GM12864 (cell line): ENCODE measurements at places on chromosomes 2 and 18.

DNA sequence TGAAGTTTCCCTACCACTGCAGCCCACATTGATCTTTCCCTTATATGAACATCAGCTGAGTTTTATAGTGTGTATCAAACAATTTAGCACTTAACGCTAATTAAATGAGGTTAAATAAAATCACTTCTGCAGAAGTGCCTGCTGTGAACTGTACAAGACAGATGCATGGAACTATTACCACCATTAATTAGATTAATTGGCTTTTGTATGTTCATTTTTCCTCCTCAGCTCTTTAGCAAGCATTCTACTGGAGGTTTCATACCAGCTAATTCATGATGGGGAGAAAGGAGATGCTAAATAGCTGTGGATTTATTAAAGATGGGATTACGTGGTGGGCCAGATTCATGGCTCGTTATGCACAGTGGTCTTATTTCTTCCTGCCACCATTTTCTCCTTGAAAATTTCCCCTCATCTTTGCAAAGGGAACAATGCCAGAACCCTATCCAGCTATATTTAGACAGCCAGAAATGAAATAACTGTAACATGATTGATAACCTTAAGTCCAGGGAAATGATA is 96.7 kb downstream of the CNTNAP5 start:
- no peak for DNase-seq

GRCh38 chr2:176656776-176657140 is 387.5 kb downstream of the MTX2 start:
- no peak for DNase-seq

DNA sequence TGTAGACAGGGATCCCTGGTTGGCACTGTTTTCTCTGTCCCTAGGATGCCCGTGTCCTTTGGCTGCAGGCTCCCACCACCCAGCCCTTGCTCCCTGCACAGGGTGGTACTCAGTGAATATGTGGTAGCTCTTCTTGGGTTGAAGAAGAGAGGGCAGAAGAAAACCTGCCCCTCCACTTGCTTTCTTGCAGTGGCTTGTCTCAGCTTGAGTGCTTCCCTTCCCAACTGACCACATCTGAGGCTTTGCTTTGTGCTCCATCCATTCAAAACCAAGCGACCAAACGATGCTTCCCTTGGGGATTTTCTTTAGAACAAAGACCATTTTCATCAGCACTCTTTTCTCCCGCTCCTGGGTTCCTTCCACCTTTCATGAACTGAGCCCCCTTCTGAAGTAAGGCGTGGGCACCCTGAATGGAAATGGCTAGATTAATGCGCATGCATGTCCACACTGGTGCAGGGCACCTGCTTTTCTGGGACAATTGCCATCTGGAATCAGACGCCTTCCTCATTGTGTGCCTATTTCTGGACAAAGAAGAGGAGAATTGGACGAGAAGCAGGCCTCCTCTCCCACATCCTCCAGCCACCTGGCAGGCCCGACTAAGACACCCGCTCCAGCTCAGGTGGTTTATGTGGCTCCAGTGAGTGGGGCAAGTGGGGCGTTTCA is 59.1 kb downstream of the ARL4C start:
- no peak for DNase-seq

- no peak for DNase-seq
These were observed 325.1 kb downstream of the RND3 start for GRCh38 chr2:150162241-150162942.

GRCh38 chr2:137190411-137191195 is 425.3 kb downstream of the THSD7B start:
- no peak for DNase-seq

- no peak for DNase-seq
These were observed 94.8 kb upstream of the CXCR4 start for GRCh38 chr2:136212426-136213378.

DNA sequence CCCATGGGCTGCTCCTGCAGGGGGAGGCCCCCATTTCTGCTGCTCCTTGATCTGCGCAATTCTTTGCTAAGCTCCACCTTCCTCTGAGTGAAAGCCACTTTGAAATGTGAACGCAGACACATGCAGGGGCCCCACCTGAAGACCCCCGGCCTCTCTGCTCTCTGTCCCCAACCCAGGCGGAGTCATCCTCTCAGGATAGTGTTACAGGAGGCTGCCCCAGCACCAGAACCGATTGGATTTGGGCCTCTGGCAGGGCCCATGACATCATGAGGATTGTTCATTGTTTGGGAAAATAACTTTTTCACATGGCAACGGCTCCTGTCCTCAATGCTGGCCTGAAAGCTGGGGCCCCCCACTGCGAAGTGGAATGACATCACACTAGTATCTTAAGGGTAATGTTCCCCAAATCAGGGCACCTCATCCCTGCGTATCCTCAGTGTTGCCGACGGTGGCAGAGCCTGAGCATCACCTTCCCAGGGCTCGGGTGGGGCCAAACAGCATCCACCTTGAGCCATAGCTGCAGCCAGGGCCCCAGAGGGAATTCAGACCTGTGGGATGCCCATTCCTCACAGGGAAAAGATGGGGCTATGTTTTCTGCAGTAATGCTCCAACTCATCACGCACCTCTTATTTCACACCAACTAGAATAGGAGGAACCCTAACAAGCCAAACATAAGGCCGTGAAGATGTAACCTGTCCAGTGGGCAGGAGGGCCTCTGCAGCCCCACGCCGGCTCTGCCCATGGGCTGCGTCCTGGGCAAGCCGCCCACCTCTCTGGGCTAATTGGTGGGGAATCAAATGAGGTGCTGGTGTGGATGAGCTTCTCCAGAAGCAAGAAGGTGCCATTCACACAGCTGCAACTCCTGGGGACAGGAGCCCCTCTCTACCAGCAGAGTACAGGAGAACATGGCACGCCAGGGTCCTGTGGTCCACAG is 2.7 kb upstream of the ERFE start:
- no peak for DNase-seq

DNA sequence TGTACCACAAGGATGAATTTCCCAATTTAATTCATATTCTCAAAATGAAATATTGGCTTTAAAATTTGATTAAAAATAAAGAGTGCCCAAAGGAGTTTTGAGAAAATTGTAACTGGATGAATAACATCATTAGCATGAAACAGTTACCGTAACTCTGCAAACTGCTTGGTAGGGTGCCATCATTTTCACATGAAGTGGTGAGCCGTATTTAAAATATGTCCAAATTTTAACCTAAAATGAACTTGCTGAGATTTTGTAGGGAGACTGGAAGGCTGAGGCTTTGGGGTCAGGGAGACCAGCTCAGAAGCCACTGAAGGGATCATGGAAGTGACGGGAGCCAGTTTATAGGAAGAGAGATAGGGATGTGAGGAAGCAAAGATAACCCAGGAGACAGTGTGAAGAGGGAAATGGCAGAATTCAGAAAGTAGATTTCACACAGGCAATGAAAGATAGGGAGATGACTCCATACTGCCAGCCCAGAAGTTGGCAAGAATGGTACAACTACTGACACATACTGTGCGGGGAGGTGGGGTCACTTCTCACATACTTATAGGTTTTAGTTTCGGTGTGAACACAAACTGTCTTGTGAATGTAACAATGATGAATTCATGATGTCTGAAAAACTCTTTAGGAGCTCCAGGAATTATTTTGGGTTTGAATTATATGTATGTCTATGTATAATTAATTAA is 53.8 kb downstream of the EFEMP1 start:
- no peak for DNase-seq

GRCh38 chr2:54166121-54166773 is 50.8 kb downstream of the ACYP2 start:
- DNase-seq: no peak

DNA sequence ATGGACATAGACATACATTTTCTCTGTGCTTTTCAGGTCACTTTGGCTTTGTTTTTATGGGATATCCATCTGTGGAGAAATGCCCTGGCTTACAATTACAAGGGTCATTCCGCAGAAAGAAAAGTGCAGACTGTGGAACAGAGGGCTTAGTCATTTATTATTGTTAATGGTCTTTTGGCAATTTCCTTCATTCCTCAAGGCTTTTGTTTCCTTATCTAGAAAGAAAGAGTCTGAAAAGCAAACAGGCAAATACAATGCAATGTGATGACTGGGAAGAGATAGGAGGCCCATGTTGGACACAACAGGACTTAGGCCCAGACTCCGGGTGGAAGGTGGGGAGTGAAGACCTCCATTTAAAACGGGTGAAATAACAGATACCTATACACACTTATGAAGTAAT is 129.5 kb upstream of the CAVIN2 start:
- DNase-seq: no peak

DNA sequence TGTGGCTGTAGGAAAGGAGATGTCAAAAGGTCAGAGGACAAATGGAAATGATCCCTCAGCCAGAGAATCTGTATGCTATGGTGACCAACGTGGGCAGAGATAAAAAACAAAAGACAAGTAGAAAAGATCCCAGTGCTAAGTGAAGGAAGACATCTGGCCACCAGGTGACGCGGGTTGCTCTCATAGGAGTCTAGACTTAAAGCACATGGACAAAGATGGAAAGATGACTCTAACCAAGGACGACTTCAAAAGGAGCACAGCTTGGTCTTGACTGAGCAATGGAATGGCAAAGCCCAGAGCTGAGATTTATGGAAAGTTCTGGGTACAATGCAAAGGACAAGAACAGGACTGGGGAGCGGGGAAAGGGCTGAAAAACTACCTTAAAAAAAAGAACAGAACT is 96.8 kb downstream of the CLIP4 start:
- no peak for DNase-seq

DNA sequence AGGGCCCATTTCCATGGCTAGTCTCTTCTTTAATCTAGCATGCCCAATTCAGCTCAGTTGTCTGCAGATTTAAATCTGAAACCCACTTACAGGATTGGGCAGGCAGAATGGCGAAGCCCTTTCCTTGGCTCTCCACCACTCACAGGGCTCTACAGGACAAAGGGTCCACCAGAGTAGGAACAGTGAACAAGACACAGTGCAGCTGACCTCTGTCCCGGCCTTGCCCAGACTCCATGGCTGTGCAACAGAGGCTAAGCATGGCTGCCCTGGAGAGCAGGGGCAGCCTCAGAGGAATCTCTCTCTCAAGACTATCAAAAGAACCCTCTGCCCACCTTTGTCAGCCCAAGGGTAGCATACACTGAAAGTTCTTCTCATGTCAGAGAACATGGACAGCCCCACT is 9.7 kb upstream of the ATP6V1B1 start:
- no peak for DNase-seq

DNA sequence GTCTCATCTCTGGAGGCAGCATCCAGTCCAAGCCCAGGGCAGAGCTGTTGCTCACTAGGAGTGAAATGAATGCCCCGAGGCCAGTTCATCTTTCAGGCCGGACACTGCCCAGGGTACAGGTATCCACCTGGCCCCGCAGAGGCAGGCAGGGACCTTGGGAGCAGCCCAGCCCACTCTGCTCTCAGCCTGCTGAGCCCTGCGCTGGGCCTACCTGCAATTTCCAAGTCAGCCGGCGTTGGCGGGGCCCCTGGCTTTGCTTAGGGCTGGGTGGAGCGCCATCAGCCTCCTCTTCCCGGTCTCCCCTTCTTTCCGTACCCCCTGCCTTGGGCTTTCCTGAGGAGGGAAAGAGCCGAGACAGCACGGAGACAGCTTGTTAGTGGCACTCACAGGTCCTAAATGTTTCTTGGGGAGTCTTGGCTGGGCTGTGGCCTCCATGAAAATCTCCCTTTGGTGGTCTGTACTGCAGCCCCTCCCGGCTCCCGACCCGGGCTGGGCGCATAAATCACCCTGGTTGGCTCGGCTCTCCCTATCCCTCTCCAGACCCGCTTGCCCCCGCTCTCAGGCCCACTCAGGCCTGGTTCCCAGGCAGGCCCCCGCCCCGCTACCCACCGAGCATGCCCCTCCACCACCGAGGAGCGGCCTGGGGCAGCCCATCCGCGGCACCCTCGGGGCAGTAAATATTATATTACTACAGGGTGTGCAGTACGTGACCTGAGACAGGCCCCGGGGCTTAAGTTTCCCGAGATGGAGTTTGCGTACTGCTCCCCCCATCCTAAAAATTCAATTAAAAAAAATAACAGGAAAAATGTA is 106.7 kb downstream of the DYSF start:
- no peak for DNase-seq

- no peak for DNase-seq
These were observed 258.9 kb downstream of the NAPG start for GRCh38 chr18:10784596-10785202.

- no peak for DNase-seq
These were observed 276.3 kb downstream of the KCNS3 start for GRCh38 chr2:18154812-18155211.

DNA sequence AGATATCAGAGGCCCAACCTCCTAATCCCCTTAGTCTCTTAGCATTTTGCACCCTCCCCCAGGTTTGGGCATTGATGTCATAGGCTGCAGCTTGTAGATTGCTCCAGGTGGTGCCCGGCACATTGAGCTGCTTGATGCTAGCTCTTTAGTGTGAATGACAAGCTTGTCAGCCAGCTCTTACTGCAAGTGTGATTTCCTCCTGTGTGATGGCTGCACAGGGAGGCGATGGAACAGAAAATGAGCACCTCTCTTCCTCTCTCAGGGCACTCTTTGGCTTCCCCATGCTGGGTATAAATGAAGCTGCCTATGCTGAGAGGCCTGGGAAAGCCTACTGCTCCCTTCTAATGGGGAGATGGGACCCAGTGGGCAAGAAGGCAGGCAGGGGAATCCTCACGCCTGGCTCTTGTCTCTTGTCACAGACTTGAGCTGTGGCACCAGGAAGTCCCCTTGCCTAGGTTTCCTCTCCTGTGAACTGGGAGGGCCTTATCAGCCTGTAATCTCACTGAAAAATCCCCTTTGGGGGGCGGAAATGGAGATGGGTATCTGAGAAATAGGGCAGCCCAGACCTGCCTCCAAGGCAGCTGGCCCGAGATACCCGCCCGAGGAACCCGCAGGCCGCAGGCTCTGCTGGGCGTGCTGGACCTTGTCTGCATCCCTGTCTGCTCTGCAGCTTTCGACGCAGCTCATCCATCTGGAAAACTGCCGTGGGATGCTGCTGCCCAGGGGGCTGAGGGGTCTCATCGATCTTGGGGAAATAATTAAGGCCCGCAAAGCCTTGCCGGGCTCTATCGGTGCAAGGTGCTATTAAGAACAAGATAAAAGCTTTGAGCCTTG is 163.5 kb upstream of the CXCR4 start:
- DNase-seq: no peak

DNA sequence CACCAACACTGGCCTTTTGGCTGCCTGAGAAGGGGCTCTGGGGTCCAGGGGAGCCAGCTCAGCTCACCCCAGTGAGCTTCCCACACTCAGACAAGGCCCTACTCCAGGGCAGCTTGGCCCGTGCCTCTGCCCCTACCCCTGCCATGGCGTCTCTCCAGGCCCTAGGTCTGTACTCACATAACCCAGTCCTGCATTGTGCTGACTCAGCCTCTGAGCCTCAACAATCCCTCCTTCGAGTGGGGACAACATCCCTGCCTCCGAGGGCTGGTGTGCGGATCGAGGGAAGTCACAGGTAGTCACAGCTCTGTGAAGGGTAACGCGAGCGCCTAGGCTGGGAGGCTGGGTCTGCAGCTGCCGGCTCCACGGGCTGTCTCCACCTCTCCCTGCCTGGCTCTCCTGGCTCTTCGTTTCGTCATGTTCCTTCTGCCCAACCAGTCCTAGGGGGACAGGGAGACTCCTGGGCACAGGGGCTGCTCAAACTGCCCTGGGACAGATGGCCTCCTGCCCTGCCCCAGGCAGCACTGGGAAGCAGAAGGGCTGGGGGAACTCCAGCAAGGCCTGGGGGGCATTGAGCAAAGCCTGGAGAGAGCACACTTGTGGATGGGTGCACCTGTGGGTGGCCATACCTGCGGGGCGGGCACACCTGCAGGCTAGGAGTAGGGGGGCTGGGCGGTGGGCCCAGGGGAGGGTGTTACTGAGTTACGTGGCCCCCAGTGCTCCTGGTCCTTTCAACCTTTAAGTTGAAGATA is 74.6 kb downstream of the RRM2 start:
- DNase-seq: no peak
